ENCODE measurements at places on chromosomes 7 and 10. TPM values are rescaled to one million over a fixed set of nuclear protein-coding genes. Genes with fewer than 3 reads are reported as not detected.

DNA sequence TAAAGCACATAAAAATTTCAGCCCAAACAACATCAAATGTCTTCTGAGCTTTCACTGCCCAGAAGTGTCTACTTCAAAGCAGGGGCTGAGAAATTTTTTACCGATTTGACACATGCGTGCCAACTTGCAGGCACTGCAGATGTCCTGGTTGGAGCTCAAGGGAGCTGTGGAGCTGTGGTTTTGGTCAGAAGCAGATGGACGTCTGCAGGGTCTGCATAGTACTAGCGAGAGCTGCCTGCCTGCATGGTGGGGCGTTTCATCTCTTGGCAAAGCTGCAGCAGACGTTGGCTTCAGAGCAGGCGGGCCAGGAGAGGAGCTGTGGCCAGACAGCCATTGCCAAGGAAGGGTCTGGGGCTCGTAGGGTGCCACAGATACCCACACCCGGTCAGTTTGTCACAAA, 296.7 kb downstream of the GLRX3 start:
- DNase-seq = no peak

- DNase-seq = no peak
Observed at GRCh38 chr7:56157238-56157790, 41.1 kb upstream of the NUPR2 start.

GRCh38 chr10:107671960-107672359, 507.5 kb upstream of the SORCS1 start:
- DNase-seq = no peak

Gene GFRA1
- total RNA-seq = not detected

DNA sequence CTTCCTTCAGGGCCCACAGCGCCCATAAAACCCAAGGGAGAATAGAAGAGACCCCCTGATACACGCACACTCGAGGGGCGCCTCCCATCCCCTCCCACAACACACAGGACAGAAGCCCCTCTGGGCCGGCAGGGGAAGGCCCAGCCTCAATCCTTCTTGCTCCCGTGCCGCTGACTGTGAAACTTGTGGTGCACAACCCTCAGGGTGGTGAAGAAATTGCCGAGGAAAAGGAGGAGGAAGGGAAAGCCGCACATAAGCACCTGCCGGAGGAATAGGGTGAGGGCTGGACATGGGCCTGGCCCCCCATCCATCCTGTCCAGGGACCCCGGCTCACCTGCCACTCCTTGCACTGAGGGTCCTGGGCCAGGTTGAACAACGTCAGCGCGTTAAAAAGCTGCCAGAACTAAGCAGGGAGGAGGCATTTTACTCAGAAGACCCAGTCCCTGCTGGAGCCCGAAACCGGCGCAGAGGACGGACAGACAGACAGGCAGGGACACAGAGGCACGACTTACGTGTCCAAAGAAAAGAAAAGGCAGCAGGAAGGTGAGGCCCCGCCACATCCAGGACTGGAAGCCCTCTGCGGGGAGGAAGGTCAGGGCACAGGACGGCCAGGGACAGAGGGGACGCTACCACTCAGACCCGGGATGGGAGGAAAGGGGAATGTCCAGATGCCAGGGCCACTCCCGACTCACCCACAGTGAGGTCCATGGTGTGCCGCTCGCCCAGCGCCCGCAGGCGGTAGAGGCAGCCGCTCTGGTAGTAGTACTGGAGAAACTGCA, 7.2 kb downstream of the TMEM120A start:
- no peak for DNase-seq

Data from activated B cell treated with CpG ODN at 0.5 μM for 24 hours (primary cell).